Forelimb muscle (tissue), 1 donor: ENCODE measurements at places on chromosomes 4 and X.

DNA sequence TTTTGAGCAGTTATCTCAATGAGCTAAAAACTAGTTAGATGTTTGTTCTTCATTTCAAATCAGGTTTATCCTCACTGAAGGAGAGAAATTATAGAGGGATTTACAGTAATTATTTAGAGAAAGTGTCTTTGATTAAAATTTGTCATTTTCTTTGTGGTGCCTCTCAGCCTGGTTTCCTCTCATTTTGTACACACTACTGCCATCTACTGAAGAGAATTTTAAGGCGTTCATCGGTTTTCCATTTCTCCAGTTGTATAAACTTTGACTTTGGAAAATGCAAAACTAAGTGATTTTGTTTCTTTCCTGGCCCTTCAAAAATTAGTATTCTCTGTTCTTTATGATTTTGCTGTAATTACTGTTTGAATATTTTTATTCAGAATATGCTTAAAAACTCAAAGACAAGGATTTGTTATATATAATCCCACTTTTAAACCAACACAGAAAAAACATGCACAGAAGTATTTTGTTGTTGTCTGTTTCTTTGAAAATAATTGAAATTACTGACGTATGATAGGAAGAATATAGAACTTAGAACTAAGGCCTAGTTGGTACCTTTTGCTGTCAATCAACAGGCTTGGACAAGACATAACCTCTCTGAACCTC is 34.4 kb upstream of the ANXA3 start:
- DNase-seq = peak; percentile 14

DNA sequence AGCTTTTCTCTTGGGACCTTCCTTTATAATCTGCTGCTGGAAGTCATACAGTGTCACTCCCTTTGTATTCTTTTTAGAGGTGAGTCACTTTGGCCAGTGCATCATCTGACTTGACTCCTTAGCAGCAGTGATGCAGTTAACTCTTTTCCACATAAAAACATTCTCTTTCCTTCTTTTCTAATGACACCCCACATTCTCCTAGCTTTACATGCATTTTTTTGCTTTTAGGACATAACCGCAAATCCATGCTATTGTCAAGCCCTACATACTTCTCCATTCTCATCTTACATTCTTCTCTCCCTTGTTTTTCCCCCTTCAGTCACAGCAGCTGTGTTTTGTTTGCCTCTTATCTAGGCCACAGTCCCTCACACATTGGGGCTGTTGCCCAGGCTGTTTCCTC is 55.1 kb downstream of the ZNF330 start:
- no peak for DNase-seq

DNA sequence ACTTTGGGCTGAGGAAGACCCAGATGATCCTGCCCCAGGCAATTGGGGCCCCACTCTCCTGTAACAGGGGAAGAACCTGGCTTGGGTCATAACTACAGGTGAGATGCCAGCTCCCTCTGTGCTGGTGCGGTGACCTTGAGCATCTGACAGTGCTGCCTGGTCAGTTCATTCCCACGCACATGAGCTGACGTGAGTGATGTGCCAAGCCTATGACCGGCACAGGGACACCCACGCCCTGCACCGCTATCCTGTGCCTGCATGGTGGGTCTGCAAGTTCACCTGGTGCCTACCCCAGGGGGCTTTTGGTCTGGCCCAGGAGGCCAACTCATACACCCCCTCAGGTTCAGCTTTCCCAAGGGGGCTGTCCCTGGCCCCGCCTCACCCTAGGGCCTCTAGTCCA is 123.7 kb upstream of the PSAPL1 start:
- no peak for DNase-seq

- no peak for DNase-seq
These were observed 12.0 kb downstream of the CPLX1 start for GRCh38 chr4:813900-814299.

DNA sequence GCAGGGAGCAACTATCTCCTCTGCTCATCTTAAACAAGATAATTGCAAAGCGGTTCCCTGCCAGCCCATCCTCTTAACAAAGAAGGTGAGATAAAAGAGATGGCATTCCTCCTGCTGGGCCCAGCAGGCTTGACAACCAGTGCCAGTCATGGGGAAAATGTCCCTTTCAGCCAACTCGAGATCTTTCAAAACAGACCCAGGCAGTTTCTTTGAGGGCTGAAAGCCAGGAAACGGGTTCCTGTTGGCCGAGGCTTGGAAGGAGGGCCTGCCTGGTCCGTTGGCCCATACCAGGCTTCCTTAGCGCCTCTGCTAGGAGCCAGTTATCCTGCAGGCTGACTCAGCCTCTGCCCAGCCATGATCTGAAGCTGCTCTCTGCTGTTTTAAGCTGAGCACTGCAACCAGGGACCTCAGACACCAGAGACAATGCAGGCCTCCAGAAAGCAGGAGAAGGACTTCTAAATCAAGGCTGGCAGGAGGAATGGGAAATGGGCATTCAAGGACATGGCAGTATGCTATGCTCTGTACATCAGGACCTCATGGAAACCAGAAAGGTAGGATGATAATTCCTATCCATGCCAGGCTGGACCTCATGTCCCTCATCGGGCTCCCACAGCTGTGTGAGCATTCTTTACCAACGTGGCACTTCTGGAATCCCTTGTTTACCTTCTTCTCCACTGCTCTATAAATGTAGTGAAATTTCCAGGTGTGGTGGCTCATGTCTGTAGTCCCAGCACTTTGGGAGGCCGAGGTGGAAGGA is 42.4 kb upstream of the SLC2A9 start:
- peak; percentile 25 for DNase-seq

GRCh38 chr4:107743532-107743931 is 23.5 kb upstream of the PAPSS1 start:
- DNase-seq = no peak

DNA sequence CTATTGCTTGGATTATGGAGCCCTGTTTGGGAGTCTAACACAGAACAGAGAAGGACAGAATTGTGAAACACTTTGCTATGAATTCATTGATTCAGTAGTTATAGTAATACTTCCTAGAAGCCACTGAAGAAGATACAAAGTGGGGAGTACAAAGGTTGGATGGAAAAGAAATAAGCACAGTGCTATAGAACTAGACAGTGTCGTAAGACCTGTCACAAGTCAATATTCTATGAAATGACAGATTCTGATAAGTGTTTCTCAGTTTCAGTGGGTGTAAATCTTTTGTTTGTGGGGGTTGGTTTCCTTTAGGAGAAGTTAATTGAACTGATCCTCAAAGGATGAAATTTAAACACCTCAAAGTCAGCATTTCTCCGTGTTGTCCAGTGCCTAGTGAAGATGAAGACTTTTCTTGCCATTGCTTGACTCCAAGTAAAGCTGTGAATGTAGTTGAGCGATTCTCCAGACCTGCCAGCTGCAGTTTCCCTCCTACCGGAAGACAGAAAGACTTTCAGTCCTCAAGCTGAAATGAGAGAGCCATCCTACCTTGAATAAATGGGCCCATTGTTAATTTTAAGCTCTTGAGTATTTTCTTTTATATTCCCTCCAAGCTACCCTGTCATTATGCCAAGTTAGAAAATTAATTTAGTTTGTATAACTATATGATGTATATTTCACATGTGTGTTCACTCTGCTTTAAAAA is 7.9 kb downstream of the PDLIM5 start:
- DNase-seq = no peak

- DNase-seq = no peak
These were observed 484 bp downstream of the GALNTL6 start for GRCh38 chr4:171813526-171814250.

DNA sequence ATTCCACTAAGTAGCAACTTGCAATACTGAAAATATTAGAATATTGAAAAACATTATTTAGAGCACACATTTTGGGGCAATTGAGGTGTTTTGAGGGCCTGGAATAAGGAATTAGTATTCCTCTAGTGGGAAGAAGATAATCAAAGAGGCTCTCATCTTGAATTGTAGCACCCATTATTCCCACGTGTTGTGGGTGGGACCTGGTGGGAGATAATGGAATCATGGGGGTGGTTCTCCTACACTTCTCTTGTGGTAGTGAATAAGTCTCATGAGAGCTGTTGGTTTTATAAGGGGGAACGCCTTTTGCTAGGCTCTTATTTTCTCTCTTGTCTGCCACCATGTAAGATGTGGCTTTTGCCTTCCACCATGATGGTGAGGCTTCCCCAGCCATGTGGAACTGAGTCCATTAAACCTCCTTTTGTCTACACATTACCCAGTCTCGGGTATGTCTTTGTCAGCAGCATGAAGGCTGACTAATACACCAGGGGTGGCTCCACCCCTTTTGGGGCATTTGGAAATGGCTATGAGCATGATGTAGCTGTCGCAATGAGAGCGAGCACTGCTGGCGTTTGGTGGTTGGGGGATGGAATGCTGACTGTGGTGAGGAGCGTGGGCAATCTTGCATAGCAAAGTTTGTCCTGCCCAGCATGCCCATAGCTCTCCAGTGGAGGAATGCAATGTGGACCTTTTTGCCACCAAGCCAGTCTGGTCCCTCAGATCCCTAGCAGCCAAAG is 308.2 kb downstream of the FRMPD4 start:
- no peak for DNase-seq

- DNase-seq = no peak
These were observed 61.2 kb upstream of the HOPX start for GRCh38 chr4:56742080-56742871.

GRCh38 chr4:22814906-22815305 is 122.2 kb downstream of the GBA3 start:
- no peak for DNase-seq

DNA sequence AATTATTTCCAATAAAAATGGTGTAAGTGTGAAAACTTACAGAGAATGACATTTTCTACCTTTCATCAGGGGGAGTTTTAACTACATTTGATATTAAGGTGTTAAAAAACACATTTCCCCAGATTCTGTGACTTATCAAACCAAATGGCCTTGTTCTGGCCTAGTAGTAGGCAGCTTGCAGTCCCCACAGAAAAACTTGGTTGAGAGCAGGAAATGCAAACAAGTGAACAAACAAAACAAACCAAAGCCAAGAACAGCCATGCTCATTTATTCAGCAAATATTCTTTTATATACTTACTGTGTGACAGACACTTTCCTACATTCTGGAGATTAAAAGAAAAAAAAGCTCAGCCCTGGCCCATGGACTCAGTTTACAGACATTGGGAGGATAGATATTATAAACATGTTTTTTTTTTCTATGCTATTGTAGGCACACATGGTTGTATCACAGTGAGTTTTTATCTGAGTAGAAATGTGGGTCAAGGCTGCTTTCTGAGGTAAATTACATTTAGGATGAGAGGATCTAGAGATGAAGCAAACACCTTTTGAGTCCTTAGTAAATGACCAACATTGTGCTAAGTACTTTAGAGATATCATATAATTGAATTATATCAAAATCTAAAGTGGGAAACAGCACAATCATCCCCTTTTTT is 449.2 kb upstream of the AADAT start:
- DNase-seq = no peak

GRCh38 chr4:142366769-142367181 is 479.3 kb downstream of the INPP4B start:
- no peak for DNase-seq

GRCh38 chr4:8417071-8417614 is 23.4 kb downstream of the ACOX3 start:
- DNase-seq = no peak

DNA sequence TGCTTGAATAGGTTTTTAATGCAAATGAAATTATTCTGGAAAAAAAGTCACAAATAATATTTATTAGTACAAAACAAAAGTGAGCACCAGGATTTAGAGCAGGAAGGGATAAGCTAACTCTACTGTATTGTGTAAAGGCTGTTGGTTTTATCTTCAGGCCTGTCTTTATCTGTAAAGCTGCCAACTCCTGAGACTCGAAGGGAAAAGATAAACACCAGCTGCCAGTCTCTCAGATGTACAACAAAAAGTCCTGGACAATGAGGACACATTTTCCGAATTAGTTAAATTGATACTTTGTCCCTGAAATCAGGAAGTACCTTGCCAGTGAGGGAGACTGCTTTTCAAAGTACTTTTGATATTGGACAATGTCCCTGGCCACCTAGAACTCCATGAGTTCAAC is 8.8 kb downstream of the DDX60 start:
- no peak for DNase-seq

DNA sequence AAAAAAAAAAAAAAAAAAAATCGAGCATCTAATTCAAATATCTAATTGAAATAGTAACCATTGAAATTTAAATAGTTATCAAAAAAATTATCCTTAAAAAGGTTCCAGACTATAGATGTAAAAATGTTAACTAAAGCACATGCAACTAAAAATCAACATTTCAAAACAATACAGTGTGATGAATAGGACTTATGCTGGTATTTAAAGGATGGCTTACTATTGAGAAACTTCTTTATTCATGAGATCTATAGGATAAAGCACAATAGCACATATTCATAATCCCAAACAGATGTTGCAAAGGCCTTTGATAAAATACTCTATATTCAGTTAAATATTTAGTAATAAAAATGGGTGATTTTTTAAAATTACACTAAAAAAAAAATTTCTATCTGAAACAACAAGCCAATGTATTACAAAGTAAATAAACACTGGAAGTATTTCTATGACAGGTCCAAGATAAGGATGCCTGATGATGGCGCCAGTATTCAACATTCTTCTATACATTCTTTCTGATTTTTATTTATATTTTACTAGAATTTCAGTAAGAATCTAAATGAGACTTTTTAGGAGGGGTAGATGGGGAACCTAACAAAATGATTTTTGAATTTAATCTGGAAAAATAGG is 26.3 kb downstream of the DCLK2 start:
- no peak for DNase-seq

GRCh38 chr4:174449152-174449551 is 73.1 kb downstream of the HPGD start:
- DNase-seq = no peak

GRCh38 chr4:166252487-166253402 is 379.7 kb downstream of the TLL1 start:
- DNase-seq = no peak

GRCh38 chr4:72970756-72971155 is 98.8 kb downstream of the COX18 start:
- no peak for DNase-seq

DNA sequence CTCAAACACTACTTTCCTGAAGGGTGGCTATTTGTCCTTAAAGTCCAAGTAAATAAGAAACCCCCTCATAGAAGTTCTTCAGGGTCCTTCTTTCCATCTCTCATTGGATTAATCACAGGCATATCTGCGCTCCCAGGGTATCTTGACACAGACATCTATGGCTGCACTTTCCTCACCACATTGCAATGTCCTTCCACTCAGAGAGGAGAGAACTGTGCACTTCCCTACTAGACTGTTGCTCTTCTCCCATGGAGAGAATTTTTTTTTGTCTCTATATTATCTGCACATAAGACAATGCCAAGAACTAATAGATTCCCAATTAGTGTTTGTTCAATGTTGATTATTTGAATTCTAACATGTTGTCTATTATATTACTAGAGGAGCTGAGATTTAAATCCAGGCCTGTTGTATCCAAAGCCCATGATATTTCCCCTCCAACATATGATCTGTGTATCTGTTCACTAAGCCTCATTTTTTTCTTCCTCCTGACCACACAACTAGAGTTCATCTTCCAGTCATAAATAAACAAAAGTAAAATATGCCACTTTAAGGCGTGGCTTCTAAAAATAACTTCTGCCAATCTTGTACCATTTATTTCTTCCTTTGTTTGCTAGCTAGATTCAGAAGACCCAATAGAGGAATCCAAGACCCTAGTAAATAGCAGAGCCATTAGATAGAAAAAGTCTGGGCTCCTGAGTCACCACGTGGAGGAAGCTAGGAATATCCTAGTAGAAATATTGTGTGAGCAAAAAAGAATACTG is 61.5 kb upstream of the FAM241A start:
- no peak for DNase-seq

GRCh38 chr4:2662598-2662997 is 93.5 kb downstream of the TNIP2 start:
- DNase-seq = no peak

GRCh38 chr4:104559502-104559901 is 64.8 kb upstream of the CXXC4 start:
- no peak for DNase-seq
